ENCODE measurements at places on chromosomes 7 and 10.

DNA sequence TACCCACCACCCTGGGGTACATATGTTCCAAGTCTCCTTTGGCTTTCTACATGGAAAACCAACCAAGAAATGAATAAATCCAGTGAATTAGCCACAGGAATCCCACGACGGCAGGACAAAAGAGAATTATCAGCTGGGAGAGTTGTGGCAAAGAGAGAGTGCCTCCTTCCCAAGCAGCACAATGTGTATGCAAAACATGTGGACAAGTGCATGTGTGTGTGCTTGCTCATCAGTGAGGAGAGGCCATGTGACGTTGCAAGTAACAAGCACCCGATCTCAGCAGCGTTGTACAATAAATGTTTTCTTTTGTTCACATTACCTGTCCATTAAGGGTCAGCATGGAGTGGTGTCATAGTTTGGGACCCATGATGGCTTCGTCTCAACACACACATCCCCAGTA is 50.0 kb upstream of the EMX2 start:
- DNase-seq, result no peak

DNA sequence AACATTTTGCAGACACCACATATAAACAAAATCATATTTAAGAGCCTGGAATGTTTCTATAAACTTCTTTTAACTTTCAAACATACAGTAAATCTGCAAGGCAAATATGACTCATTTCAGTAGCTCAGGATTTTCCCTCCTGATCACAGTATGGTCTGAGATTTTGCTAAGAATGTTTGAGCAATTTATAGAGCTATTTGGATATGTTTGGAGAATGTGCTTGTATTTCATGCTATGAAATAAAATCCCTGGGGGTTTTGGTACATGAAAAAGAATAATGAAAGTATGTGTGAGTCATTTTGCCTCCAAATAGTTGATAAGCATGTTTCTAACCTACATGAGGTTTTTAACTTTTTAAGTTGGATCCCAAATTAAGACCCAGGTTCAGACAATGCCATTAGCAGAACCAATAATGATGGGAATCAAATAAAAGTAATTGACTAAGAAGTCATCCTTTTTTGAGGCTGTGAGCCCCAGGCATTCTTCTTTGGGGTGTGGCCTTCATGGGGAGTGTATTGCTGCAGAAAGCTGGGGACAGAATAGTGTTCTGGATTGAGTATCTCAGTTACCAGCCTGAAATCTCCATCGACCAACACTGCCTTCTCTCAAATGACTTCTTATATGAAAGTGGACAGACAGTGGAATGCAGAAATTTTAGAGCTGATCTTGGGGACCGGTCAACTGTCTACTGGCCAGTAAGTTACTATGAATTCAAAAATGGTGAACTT is 66.1 kb upstream of the AGBL3 start:
- no peak for DNase-seq

DNA sequence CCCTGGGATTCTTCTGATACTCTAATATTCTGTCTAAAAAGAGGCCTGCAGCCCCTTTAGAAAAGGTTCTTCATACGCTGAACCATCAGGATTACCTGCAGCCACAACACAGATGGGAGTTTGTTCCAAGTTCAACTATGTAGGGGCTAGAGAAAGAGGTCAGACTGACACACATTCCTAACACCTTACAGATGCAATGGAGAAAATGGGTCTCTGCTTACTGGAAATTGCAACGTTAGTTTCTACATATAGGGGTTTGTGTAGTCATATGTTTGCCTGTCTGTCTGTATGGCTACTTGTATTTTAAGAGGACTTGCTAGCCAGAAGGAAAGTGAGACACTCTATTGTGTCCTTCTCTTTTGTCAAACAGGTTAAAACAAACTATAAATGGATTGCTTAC is 618.5 kb downstream of the INHBA start:
- no peak for DNase-seq

- no peak for DNase-seq
Observed at GRCh38 chr10:58179238-58179637, 88.5 kb downstream of the IPMK start.

GRCh38 chr10:94320285-94320914 is 42.3 kb downstream of the NOC3L start:
- DNase-seq, result no peak

GRCh38 chr7:45968856-45969541 is 47.9 kb upstream of the IGFBP3 start:
- DNase-seq, result no peak

- no peak for DNase-seq
Observed at GRCh38 chr10:61612009-61612408, 50.7 kb upstream of the CABCOCO1 start.

DNA sequence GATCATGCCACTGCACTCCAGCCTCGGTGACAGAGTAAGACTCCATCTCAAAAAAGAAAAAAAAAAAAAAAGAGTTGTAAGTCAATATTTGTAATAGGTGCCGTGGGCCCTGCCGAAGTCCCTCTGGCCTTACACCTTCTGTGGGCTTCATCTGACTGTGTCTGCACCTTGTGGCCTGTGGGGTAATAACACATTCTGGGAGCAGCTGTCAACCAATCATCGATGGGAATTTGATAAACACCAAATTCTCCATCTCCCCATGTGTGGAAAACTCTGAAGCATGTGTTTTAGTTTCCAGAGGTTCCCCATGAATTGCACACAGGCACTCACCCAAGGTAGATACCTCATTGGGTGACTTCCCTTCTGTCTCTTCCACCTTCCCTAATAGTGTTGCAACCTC is 10.8 kb downstream of the ZNF394 start:
- DNase-seq, result no peak

DNA sequence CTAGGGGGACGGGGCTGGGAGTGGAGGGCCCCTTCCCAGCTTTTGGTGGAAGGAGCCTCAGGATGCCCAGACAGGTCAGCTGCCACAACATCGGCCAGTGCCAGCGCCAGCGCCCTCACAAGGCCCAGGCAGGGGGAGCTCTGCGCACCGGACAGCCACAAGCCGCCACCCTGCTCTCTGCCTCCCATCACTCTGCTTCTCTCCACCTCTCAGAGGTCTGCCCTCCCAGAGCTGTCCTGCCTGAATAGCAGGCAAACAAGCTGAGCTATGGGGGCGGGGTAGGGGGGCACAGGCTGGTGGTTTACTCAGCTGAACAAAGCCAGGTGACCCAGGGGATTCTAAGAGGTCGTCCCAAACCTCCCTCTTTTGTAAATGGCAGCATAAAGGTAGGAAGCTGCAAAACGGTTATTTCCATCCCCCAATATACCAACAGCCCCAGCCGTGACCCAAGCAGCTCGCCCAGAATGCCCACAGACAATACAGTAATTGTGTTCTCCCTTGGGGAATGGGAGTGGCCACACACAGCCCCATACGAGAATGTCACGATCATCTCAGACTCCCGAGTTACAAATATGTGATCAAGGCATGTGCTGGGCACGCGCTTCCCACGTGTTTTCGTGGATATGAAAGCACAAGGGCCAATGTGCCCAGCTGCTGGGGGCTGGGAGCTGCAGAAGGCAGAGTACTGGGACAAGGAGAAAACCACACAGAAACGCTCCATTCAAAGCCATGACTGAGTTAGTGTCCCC is 19.7 kb downstream of the FAM53B start:
- DNase-seq, result no peak

- DNase-seq, result no peak
Observed at GRCh38 chr7:138285129-138285528, 174.9 kb upstream of the TRIM24 start.
